ENCODE measurements at places on chromosomes 7 and 10.

DNA sequence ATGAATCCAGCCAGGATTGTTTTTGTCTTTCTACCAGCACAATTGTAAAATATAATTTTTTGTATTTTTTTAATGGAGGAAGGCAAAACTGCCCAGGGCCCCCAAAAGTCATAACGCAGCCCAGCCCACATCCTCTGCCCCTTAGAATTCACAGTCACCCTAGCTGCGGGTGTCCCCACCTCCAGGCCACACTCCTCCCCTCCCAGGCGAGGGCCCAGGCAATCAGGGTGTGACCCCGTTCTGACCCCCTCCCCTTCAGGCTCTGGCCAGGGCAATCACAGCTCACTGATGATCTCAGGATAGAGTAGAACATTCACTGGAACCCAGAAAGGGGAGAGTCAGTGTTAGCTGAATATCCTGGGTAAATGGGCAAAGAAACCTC, 92.0 kb upstream of the MACROH2A2 start:
- no peak for DNase-seq

DNA sequence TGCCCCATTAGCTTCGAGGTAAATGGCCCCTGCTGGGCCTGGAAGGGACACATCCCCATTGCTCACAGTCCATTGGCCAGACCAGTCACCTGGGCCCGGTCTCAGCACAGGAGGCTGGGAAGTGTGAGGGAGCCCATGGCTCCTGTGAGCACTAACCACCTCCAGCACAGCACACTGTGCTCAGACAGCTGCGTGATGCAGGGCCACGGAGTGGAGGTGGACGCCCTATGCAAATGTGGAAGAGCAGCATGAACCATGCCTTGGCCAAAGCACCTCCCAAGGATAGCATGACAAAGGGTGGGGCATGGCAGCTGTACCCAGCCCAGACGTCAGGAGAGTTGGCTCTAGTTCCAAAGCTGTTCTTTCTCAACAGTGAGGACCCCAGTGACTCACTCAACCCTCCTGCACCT, 120.1 kb upstream of the ZMIZ1 start:
- DNase-seq, result no peak

DNA sequence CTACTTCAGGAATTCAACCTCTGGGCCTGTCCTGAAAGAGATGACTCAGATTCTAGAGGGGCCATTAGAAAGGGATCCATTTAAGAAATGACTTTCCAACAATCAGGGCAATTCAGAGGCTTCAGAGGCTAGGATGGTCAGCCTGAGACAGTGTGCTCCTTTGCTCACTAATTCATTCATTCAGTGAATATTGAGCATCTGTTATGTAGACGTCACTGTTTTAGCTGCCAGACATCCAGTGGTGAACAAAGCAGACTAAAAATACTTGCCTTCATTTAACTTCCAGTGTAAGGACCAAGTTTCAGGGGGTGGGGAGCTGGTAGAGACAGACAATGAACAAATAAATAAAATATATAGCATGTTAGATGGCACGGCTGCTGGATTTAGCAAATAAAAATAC, 1.6 kb downstream of the KIAA1217 start:
- no peak for DNase-seq

GRCh38 chr10:43338117-43338516, 33.3 kb upstream of the FXYD4 start:
- no peak for DNase-seq

GRCh38 chr7:121730869-121731268, 142.1 kb upstream of the PTPRZ1 start:
- no peak for DNase-seq

DNA sequence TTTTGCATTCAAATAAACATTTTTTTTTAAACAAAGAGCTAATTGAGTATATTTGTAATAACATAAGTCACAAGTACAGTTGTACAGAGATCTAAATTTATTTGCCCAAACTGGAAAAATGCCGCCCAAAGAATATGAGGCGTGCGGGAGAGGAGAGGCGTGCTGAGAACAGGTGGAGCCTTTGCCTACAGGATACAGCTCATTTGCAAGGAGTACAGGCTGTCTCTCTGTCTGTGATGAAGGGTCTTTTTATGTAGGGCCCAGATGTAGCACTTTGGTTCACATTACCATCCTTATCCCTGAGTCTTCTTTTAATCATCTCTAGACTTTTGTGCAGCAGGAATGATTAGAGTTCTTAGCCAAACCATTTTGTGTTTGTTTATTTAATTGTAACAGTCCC, 58.2 kb downstream of the POU6F2 start:
- DNase-seq, result no peak

GRCh38 chr7:44977304-44977958, 1.4 kb downstream of the MYO1G start:
- DNase-seq, result peak; percentile 81

DNA sequence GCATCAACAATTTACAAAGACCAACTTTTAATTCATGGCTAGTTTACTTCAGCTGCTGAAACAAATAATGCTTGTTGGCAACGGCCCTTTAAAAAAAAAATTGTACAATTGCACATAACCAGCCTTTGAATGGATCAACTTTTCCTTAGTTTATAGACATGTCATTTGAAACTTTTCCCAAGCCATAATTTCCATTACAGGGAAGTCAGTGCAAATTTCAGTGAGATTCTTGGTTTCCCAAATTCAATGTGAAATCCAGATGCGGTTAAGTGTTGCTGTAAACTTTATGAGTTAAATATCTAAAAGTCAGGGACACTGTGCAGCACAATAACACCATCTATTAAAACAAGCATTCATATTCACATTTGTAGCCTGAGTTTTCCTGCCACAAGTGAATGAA, 182.2 kb downstream of the JAZF1 start:
- no peak for DNase-seq

DNA sequence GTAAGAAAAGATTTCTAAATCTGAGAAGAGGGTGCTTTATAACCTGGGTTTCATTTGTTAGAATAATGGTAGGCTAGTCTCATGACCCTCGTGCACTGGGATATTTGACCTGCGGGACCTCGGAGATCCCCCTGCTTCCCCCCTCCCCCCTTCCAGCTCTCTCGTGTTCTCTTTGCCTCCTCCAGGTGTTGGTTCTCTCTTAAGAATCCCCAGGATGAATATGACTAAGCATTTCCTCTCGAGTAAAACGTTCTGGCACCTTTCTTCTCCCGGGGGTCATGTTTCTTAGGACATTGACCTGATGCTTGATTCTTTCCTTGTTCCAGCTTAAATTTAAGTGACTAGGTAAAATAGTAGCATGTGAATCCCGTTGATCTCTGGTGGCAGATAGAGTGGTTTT, 71.2 kb downstream of the SHH start:
- no peak for DNase-seq

DNA sequence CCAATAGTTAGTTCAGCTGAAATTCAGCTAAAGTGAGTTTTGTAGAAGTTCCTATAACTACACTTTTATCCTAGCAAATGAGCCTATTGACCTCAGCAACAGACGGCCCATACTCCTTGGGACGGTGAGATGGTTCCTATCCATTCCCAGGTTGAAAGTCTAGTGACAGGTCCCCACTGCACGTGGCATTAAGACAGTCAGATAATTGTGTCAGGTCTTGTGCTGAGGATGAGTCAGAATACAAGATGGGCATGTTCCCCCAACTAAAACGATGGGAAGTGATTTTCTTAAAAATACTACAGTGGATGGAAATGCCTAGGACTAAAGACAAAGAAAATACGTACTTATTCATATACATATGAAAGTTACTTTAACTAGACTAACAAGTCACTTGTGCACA, 2.1 kb downstream of the CAV1 start:
- DNase-seq, result no peak

GRCh38 chr10:31358688-31359330, 39.8 kb downstream of the ZEB1 start:
- DNase-seq, result no peak

DNA sequence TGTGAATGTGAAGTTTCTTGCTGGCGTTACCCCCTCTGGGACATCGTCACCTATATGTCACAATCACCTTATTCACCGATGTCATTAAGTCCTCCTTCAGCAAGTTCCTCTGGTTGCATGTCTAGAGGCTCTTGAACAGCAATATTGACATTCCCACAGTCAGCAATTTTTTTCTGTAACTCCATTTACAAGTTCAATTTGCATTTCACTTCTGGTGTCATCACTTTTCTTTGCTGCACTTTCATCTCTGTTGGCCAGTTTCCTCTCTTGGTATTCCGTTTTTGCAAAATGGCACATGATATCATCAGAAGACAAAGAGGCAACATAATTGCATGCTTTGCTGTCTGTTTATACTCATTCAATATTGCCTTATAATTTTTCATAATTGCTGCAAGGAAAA, 69.8 kb downstream of the SRI start:
- DNase-seq, result no peak

DNA sequence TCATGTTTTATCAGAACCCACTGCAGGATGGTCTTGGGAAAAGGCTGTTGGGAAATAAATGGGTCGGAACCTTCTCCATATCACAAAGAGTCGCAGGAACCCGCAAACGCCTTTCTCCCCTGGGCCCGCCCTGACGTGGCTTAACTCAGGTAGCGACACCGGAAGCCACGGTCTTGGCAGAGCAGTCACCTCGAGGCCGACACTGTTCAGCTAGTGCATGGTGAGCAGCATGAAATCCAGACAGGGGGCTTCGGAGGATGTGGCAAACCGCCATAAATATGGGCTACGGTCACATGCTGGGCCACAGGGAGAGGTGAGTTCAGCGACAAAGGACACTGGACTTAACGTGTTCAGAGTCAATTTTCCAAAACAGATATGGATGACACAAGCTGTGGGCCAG, 421.9 kb downstream of the PTPRN2 start:
- DNase-seq, result no peak

DNA sequence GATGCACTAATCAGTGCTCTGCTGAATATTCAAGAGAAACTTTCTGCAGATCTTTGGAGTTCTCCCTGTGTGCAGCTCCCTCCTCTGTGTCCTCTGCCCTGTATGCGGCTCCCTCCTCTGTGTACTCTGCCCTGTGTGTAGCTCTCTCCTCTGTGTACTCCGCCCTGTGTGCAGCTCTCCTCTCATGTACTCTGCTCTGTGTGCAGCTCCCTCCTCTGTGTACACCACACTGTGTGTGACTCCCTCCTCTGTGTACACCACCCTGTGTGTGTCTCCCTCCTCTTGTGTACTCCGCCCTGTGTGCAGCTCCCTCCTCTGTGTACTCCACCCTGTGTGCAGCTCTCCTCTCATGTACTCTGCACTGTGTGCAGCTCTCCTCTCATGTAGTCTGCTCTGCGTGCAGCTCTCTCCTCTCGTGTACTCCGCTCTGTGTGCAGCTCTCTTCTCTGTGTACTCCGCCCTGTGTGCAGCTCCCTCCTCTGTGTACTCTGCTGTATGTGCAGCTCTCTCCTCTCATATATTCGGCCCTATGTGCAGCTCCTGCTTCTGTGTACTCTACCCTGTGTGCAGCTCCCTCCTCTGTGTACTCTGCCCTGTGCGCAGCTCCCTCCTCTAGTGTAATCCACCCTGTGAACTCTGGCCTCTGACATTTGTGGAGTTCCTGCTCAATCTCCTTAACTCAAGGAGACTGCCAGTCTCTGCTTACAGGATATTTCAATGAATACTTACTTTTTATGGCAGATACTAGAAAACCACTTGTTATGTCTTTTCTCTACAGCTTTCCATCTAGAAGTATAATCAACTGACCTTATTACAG, 280.4 kb downstream of the GLRX3 start:
- DNase-seq, result no peak

DNA sequence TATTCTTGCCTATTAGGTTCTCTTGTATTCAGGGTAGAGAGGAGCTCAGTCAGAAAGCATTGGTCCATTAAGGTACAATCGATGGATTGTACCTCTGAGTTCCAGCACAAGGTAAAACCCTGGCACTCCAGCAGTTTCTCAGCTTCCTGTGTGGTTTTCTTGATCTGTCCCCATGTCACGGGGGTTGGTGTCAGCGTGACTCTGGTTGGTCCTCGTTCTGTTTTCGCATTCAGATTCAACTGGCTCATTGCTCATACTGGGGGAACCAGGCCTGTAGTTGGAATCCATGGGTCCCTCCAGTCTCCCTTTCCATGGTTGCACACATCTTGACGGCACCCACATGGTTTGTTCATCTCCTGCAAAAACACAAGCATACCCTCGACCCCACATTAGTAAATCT, 32.7 kb upstream of the RASGEF1A start:
- DNase-seq, result peak; percentile 38

DNA sequence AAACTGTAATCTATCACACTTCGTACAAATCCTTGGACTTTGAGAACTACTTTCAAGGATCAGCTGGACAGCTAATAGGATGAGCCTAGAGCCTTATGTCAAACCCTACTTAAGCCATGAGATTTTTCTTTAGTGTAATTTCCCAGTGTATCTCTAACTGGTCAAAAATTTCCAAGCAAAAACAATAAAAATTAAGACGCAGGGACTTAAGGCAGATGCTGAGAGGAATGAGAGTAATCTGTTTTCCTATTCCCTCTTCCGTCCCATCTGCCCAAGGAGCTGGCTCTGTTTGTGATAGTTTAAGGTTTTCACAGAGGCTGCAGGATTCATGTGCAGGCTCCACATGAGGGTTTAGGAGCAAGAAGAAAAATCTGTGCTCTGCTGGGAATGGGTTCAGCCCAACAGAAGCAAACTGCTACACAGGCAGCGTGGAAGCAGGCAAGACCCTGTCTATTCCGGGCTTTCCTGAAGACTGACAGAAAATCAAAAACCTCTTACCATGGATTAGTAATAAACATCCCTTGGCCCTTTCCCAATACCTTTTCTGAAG, 62.2 kb downstream of the ARMH3 start:
- no peak for DNase-seq

DNA sequence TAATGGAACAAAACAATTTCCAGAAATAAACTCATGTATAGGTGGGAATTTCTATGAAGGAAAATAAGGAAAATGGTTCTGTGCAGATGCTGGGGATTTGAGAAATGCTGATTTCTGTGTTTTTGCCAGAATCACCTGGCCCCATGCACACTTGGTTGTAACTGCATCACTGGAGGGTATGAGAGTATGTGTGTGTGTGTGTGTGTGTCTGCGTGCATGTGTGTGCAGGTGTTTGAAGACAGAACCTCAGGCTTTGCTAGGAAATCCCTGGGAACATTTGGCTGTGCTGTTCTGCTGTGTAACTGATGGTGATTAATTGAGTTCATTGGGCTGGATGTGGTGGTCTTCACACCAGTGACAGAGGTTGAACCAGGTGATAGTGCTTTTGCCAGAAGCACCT, 141.6 kb downstream of the CAMK1D start:
- DNase-seq, result no peak

DNA sequence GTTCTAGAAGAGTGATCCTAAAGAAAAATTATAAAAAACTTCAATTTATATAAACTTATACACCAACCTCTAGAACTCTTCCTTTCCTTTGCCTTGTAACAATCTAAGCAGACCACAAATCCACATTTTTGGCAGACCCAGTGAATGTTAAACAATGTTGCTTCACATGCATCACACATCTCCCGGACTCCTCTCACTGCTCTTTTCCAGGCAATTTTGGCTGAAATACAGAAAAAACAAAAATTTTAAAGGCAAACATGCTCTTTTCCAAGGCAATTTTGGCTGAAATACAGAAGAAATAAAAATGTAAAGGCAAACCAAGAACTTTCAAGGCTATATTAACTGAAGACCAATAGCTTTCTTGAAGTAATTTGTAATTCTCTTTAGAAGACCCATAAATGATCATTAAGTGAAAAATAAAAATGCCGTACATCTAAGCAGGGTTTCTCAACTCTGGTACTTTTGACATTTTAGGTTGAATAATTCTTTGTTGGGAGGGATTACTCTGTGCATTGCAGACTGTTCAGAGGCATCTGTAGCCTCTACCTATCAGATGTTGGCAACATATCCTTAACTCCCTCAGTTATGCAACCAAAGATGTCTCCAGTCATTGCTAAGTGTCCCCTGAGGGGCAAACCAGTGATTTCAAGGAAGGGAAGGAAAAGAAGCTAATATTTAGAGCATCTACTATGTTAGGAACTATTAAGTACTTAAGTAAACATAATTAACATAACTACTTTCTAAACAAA, 64.4 kb downstream of the NRBF2 start:
- DNase-seq, result no peak

Data from activated naive CD8-positive, alpha-beta T cell treated with anti-CD3 and anti-CD28 coated beads, Interleukin-2, amount 50 U/mL, for 24 hours (primary cell).